Renal pelvis (tissue), 12 donors: ENCODE measurements at places on chromosomes 13 and 19. TPM values are rescaled to one million over a fixed set of nuclear protein-coding genes. Genes with fewer than 3 reads are reported as not detected.

DNA sequence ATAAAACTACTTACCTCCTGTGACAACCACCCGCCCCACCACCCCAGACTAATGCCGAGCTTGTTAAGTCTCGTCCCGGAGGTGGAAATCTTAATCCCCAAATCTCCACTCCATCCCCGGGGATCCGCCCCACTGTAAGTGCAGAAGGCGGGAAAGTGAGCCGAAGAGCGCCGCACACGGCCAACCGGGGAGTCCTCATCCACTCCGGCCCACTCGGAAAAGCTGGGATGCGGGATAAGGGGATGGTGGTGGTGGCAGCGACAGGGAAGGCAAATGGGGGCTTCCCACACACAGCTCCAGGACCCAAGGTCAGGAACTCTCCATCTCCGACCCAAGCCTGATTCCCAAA lies 621 bp downstream of the FBL start:
- peak; percentile 26 for DNase-seq

GRCh38 chr19:35903550-35904179 lies 1.3 kb downstream of the HCST start:
- DNase-seq: peak; percentile 62

GRCh38 chr19:53818756-53819155 lies 5.4 kb downstream of the NLRP12 start:
- no peak for DNase-seq

GRCh38 chr19:17830567-17831418 lies 9.5 kb upstream of the INSL3 start:
- peak; percentile 69 for DNase-seq

- DNase-seq: no peak
Measured at GRCh38 chr19:29448046-29448445, 77.7 kb upstream of the VSTM2B start.

The OXGR1 gene
- polyA plus RNA-seq: 5.3 TPM

- no peak for DNase-seq
Measured at GRCh38 chr13:45792827-45793303, 58.7 kb downstream of the SIAH3 start.
